ENCODE measurements at places on chromosomes 2 and 18.
A peak's percentile ranks its signal among the peaks of the same experiment; 100 is the strongest.

GRCh38 chr2:148819019-148819585 lies 55.9 kb upstream of the KIF5C start:
- no peak for DNase-seq

GRCh38 chr18:10690366-10690765 lies 164.5 kb downstream of the NAPG start:
- DNase-seq: no peak

DNA sequence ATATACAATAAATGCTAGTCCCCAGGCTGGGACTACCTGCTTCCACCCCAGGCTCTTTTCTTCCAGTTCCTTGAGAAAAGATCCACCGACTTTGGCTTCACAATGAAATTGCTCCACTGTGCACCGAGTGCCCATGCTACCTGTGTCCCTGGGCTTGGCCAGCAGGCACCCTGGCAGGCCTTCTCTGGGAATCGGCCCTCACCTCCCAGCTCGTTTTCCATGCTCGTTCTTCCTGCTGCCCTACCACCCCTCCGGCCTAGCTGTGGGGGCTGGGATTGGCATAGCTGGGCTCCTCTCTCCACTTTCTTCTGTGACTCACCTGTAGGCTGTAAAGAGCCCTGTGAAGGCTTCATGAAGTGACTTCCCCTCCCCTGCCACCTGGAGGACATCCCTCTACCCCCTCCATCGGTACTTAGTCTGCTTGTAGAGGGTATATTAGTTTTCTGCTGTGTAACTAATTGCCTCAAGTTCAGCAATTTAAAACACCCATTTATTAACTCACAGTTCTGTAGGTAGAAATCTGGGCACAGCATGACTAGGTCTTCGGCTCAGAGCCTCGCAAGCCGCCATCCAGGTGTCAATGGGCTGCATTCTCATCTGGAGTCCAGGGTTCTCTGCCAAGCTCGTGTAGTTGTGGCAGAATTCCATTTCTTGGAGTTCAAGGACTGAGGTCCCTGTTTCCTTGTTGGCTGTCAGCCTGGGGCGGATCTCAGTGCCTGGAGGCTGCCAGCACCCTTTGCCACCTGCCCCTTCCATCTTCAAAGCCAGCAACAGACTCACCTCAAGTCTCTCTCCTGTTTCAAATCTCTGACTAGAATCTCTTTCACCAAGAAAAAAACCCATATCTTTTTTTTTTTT lies 57.6 kb downstream of the DPYSL5 start:
- DNase-seq: no peak

GRCh38 chr2:183901931-183902330 lies 696.4 kb upstream of the ZNF804A start:
- DNase-seq: no peak

DNA sequence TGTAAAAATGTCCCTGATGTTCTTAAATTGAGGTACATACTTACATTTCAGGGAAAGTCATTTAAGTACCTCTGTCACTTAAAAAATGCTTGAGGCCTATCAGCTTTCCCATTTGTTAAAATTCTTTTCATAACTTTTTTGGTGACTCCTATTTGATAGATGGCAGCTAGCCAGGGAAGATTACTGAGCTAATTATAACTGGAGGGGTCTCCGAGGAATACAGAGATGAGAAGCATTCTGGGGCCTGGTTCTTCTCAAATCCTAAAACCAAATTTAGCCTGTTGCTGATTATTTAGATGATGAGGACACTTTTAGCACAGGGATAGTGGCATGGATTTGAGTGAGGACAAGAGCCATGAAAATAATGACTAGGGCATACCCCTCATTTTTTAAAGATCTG lies 4.8 kb downstream of the UGP2 start:
- DNase-seq: no peak

GRCh38 chr2:104868505-104868866 lies 14.6 kb downstream of the POU3F3 start:
- no peak for DNase-seq

- no peak for DNase-seq
Measured at GRCh38 chr2:2527148-2527547, 196.1 kb upstream of the MYT1L start.

DNA sequence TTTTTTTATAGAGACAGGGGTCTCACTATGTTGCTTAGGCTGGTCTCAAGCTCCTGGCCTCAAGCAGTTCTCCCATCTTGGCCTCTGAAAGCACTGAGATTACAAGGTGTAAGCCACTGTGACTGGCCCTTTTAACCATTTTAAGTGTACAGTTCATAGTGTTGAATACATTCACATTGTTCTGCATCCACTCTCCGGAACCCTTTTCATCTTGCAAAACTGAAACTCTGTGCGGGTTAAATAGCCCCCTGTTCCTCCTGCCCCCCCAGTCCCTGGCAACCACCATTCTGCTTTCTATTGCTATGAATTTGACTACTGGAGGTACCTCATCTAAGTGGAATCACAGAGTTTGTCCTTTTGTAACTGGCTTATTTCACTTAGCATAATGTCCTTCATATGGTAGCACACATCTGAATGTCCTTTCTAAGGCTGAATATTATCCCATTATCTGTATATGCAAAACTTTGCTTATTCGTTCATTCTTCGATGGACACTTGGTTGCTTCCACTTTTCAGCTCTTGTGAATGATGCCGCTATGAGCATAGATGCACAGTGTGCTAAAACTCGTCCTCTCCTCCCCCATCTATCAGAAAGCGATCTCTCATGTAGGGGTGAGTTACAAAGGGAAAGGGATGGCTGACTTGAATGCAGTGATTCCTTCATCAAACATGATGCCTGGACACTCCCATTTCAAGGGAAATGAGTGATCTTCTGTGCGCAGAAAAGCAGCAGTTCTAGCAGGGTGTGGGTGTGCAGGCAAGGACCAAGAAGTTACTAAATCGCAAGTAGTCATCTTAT lies 30.2 kb downstream of the CABLES1 start:
- DNase-seq: no peak

DNA sequence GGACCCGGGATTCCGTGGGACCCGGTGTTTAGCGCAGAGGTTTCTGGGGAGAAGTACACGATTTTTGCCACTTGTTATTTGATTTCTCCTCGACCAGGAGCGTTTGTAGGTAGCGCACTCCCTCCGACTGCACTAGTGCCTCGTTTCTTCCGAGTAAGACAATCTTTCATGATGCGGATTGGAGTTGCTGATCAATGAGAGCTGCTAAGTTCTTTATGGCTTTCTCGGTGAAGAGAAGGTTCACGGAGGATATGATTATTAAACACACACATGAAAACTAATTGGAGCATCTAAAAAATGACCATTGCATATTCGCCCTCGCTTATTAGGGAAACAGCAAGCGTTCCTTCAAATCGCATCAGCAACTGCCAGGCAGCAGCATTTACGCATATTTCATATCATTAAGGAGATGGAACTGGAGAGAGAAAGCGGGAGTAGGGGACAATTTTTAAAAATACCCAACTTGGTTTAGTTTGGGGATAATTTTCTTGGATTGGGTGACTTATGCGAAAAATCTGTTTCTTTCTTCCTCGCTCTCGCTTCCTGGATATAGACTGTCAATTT lies 616 bp downstream of the EML6 start:
- no peak for DNase-seq

GRCh38 chr2:238117199-238118154 lies 17.3 kb downstream of the ESPNL start:
- DNase-seq: peak; percentile 46

DNA sequence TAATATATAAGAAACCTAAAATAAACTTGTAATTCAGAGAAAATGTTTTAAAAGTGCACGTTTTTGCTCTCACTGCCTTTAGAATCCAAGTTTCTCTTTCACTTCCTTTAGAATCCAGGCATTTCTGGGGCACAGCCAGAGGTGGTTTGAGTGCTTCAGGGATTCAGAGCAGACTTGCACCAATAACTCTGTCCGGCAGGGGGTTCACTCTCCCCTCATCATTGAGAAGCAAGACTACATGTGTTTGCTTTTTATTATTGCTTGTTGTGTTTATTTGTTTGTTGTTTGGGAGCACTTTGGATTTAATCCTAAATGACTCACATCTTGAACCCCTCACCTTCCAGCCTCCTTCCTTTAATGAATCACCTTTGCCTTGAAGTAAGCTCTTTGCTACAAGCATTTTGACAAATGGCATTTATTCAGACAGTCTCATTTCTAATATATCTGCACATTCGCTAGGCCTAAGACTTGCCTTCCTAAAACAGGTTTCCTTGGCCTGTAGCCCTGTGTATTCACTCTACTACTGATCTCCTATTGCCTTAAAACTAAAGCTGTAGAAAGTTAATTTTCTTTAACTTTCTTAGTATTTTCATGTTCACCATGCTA lies 233.5 kb upstream of the ATP5MC3 start:
- DNase-seq: peak; percentile 47
